ENCODE measurements at places on chromosomes 12 and 14. TPM values are rescaled to one million over a fixed set of nuclear protein-coding genes. Genes with fewer than 3 reads are reported as not detected.

Gene AGAP2
- 0.32 TPM for total RNA-seq

Gene NOVA1
- total RNA-seq = 7.3 TPM

Gene GALC
- 43.4 TPM for total RNA-seq

Gene JPH4
- total RNA-seq = under 0.01 TPM

Gene SLC38A4
- total RNA-seq = 0.34 TPM

Gene ADSS1
- 9.2 TPM for total RNA-seq

Gene RFX4
- total RNA-seq = not detected

Gene KRT80
- under 0.01 TPM for total RNA-seq

Gene GPR68
- total RNA-seq = 10.4 TPM

Gene SCNN1A
- total RNA-seq = 0.16 TPM

Gene PLXNC1
- 21.1 TPM for total RNA-seq

Gene SPIC
- not detected for total RNA-seq

Gene DNAI7
- total RNA-seq = 0.16 TPM

Gene ENTPD5
- total RNA-seq = 6.5 TPM

Gene CDC42BPB
- total RNA-seq = 60.5 TPM

Gene SERPINA9
- total RNA-seq = not detected

Gene OXA1L
- total RNA-seq = 49.6 TPM

Gene RASSF3
- total RNA-seq = 11.0 TPM

Gene CPM
- total RNA-seq = 48.7 TPM

Gene NPAS3
- total RNA-seq = 0.16 TPM

Gene CYP46A1
- 0.47 TPM for total RNA-seq

Gene CACNA1C
- 10.1 TPM for total RNA-seq

Gene RDH16
- total RNA-seq = 0.16 TPM

Gene TAS2R9
- total RNA-seq = 0.09 TPM

Gene LRRC10
- not detected for total RNA-seq

Gene KRT71
- not detected for total RNA-seq

Gene ART4
- total RNA-seq = not detected

Gene TAS2R50
- total RNA-seq = 1.7 TPM

Gene CORO1C
- 165 TPM for total RNA-seq

Gene PTPRO
- 0.17 TPM for total RNA-seq

Gene PPFIA2
- 0.09 TPM for total RNA-seq

Gene ACSM4
- not detected for total RNA-seq

Gene DCN
- 3,853 TPM for total RNA-seq

Gene SMCO2
- total RNA-seq = not detected
